ENCODE measurements at places on chromosomes 1 and 21.

- no peak for DNase-seq
Observed at GRCh38 chr1:25781130-25781433, 18.9 kb upstream of the SELENON start.

DNA sequence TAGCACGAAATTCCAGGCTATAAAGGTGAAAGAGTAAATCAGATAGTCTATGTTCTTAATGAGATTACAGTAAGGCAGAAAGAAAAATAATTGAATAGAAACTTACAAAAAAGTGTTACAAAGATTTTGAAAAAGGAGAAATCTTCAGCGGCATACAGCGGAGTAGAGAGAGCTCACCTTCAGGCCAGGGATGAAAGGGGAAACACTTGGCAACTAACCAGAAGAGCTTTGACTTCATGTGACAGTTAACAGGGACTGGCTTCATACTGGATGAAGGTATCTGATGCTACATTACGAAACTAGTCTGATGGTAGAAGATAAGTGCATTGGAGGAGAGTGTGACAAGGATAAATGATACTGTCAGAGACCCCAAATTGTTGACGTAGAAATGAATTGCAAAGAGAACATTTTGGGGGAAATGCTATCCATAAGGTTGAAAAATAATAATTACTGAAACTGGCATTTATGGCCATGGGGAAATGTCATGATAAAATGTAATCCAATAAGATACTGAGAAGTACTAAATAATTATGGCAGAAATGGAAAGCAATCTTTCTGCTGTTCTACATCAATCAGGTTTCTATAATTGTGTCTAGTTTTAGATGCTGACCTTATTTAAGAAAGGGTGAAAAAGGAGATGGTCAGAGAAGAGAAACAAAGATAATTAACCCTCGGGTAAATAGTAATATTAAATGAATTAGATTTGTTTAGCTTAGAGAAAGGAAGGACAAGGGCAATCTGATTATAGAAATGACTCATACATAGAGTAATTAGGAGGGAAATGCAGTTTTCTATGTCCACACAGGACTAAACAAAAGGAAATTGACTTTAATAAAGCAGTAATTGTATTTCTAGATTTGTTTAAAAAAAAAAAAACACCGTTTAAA lies 808.7 kb downstream of the NCAM2 start:
- no peak for DNase-seq

DNA sequence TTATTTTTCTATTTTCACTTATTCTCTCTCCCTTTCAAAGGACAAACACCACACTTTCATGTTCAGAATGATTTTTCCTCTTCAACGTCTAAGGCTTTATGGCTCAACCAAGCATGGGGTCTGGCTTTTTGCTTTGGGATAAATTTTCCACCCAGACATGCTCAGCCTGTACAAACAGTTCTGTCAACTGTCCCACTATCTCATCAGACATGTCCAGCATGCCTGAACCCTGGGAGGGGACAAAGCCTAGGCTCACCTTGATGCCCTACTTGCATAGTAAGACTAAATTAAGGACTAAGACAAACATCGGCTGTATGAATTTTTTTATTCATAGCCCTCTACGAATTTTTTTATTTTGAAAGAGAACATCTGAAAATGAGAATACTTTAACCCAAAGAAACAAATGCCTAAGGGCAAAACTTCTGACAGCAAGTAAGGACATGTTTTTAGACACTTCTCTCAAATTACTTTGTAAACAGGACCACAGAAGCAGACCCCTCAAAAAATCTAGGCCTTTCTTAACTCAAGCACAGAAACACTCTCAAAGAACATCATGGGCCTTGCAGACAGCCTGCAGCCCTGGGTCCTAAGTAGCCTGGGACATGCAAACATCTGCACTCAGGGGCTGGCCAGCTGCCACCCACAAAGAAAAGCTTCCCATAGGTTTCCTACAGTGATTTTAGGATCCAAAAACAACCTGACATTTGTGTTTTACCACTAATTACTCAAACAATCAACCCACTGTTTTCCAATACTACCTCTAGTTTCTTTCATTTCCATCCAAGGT lies 72.3 kb upstream of the PALMD start:
- no peak for DNase-seq

- DNase-seq: no peak
Observed at GRCh38 chr1:20123722-20124455, 4.6 kb upstream of the PLA2G2D start.

- no peak for DNase-seq
Observed at GRCh38 chr1:71823708-71824305, 458.5 kb downstream of the NEGR1 start.

- DNase-seq: peak; percentile 77
Observed at GRCh38 chr1:109201123-109201703, 12.5 kb upstream of the SARS1 start.

- peak; percentile 7 for DNase-seq
Observed at GRCh38 chr21:45003331-45004058, 63.7 kb downstream of the SLX9 start.

DNA sequence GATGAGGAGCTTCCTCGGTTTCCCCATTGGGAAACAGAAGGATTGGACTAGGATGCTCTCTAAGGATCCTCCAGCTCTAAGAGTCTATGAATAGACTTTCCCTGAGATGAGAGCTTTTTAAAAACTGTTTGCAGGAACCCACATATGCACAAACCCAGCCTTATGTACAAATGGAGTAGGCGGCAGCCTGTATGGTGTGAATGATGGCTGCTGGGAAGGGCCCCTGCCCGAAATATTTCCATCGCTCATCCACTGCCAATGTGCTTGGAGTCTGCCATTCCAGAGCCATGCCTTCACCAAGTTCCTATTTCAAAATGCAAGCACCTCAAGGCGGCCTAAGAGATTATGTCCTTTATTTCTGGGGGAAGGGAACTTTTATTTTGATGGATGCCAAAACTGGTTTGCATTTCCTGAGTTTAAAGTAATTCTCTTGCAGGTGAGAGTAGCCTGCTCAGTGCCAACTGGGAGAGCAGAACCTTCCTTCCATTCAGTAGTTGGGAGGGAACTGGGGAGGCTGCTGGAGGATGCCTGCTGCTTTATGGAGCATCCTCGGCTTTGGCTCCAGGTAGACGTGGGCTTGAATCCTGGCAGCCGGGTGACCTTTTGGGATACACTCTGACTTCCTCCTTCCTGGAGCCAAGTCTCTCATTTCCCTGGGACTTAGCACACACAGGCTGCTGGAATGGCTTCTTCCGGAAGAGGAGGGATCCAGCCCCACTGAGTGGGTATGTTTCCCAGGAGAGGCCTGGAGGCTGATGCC lies 165.9 kb downstream of the ACTL8 start:
- DNase-seq: no peak

- DNase-seq: no peak
Observed at GRCh38 chr1:98066911-98067310, 146.1 kb upstream of the DPYD start.

GRCh38 chr1:198205016-198205684 lies 48.4 kb downstream of the NEK7 start:
- no peak for DNase-seq

DNA sequence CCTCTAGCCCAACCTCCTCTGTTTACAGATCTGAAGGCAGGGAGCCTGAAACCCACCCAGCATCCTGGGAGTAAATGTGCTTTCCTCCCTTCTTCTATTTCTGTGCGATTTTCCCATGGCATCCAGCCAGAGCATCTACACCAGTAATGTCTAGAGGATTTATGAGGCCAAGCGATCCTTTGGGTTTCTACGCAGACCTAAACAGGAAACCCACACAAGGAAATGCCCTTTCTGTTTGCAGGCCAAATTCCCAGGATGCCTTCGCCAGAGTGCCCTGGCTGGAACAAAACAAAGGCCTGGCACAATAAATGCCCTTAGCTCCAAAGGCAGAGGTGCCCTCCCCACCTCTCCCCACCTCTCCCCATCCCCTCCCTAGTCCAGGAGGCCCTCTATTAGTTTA lies 110.5 kb upstream of the CDC42BPA start:
- no peak for DNase-seq

DNA sequence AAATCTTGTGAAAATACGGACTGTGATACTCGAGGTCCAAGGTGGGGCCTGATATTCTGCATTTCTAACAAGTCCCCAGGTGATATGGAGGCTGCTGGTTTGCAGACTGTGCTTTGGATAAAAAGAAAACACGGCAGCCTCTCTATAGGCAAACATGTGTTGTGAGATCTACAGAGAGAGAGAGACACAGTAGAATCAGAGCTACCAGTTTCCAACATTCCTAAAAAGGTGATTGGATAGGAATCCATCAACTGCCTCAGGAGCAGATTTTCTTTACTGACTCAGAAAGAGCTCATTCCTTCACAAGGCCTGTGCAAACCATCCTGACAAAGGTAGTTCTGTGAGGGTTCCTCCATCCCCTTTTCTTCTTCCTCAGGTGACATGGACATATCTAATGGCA lies 651.6 kb upstream of the CAMK1G start:
- no peak for DNase-seq

- DNase-seq: peak; percentile 39
Observed at GRCh38 chr1:81412954-81413353, 387.8 kb upstream of the ADGRL2 start.

DNA sequence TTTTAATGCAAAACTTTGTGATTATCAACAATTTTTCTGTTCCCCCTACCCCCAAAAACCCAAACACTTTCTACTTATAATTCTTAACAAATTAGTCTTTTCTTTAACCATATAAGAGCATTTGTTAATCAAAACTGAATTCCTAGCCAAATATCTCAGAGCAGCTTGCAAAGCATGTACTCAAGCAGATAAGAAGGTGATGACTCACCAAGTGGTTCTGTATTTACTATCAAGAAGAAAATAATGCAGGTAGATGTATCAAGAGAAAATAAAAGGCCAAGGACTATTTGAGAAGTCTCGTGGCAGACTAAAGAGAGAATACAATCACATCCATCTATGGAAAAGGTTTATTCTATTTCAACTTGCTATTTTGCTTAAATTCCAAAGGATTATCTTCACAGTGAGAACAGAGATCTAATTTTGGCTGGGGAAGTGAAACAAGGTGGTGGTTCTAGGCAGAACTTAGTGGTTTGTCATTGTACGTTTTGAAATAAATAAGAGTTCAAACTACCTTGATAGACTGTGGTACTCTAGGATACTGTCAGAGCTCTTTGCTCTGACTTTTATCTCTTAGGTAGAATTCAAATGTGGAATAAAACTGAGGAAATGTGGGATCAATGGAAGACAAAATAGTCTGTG lies 94.7 kb upstream of the NRIP1 start:
- no peak for DNase-seq

DNA sequence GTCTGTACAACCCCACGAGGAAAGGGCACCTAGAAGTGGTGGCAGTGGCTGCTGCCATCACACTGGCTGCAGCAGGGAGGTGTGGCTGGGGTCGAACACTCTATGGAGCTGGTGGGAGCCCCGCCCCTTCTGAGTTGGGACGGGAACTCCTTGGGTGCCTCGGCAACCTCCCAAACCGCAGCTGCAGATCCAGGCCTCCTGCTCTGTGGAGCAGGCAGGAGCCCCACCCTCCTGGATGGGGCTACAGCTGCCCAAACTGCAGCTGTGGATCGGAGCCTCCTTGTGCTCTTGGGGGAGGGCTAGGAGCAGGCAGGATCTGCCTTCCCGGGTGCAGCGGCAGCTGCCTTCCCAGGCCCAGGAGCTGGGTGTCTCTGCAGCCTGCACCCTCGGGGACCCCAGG lies 38.9 kb upstream of the TARDBP start:
- peak; percentile 64 for DNase-seq

- no peak for DNase-seq
Observed at GRCh38 chr21:45145146-45145545, 70.8 kb downstream of the ADARB1 start.
